ENCODE measurements at places on chromosomes 11 and 22.

DNA sequence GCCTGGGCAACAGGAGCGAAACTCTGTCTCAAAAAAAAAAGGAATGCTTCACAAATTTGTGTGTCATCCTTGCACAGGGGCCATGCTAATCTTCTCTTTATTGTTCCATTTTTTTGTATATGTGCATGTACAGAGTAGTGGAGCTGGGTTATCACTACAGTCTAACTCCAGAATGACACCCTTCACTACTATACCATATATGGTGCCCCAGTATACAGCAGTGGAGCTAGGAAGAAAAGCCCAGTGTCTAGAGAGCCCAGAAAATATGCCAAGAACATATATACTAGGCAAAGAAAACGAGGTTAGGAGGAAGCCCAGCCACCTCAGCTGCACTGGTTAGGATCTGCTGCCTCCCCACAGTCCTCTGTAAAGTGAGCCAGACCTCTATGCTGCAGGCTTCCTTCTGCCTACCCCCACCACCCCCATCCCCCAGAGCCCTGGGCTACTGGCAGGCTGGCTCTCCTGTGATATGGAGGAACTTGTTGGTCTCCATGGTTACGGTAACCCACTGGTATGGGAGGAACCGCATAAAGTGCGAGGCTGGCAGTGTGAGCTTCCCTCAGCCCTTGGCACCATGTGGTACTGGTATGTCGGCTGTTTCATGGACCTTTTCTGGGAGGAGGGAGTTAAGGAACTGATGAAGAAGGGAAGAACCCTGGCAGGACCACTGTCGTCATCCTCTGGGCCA is 34.3 kb downstream of the RCOR2 start:
- DNase-seq: no peak

GRCh38 chr11:101128571-101129202 is 926 bp downstream of the PGR start:
- no peak for DNase-seq

GRCh38 chr11:24389575-24389974 is 107.3 kb upstream of the LUZP2 start:
- no peak for DNase-seq

DNA sequence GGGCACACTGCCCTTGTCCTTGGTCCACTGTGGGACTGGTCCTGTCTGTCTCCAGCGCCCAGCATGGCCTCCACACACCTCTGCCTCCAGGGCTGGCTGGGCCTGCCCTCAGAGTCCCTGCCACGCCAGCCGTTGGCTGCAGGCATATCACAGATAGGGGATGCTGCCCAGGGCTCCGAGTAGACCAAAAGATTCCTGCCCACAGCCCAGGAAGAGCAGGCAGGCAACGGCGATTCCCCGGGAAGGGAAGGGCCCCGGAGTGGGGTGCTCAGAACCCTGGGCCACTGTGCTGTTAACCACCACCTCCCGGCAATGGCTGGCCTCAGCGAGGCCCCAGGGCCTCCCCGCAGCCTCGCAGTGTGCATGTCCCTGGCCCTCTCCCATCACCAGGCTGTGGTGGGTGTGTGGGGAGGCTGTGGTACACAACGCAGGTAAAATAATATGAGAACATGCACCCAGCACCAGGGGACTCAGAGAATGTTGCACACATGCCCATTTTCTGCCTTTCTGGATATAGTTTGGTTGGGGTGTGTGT is 2.2 kb downstream of the IFITM5 start:
- DNase-seq: no peak

DNA sequence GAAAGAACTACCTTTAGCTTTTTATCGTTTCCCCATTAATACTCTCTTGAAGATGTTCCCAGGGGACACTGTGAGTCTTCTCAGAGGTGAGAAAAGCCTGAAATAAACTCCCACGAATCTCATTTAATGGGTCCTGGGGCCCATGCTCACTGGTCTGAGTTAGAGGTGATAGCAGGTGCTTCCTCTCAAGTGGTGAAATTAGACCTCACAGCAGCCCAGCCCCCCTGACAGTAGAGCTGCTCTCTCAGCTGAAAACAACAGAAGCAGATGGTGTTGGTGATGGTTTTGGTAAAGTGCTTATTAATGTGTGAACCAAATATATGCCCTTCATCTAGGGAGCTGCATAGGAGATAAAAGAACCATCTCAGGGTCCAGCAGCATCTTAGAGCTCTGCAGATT is 76.8 kb upstream of the VPREB1 start:
- DNase-seq: no peak

Data from stimulated activated CD8-positive, alpha-beta memory T cell treated with anti-CD3 and anti-CD28 coated beads, Interleukin-4, amount 100 ng/mL, for 1 hour (primary cell).